ENCODE measurements at places on chromosomes 3 and 15.

DNA sequence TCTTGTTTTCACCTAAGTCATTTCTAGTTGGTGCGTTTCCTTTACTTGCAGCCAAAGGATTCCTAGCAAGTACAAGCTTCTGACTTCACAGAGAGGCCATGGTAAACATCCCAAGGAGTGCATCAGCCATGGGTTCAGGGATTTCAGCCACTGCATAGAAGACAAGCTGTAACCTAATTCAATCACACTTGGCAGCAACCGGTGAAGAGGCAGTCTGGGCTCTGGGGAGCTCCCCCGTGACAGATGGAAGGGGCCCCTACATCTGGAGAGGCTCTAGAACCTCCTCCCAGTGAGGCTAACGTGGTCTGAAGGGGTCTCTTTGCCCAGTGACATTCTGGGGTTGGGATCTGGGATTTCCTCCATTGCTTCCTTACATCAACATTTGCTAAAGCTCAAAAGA is 8.4 kb upstream of the SNRPA1 start:
- DNase-seq, result no peak

DNA sequence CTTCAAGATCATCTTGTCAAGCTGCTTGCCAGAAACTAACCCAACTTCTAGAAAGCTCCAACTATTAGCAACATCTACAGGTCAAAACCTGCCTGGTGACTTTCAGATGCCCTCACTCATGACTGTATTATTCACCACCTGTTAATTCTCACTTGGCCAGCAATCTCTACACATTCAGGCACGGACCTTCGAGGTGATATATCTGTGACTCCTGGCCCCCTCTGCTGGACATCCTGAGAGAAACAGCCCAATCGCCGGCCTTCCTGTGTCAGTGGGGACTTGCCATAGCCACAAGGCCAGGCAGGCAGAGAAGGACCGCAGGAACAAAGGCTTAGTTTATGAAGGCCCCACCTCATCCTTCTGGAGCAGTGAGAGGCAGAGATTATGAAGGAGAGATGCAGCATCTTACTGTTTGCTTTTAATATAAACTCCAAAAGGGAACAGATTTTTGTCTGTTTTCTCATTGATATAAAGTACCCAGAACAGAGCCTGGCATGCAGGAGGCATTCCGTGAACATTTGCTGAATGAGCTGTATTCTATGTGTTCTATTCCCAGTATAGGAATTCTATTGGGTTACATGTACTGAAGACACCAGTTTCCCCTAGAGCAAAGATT is 24.4 kb upstream of the OCA2 start:
- no peak for DNase-seq

- DNase-seq, result no peak
Measured at GRCh38 chr3:77421916-77422315, 382.0 kb downstream of the ROBO2 start.

GRCh38 chr15:65318870-65319356 is 14.4 kb downstream of the RNU5B-1 start:
- DNase-seq, result peak; percentile 68

GRCh38 chr3:106877627-106878026 is 499.6 kb upstream of the CCDC54 start:
- DNase-seq, result no peak

- no peak for DNase-seq
Measured at GRCh38 chr15:23687143-23687470, at the start of gene NDN. Gene NDN (minus strand): TSS chr15:23687305. CDS start chr15:23687217, 88 bp downstream.

DNA sequence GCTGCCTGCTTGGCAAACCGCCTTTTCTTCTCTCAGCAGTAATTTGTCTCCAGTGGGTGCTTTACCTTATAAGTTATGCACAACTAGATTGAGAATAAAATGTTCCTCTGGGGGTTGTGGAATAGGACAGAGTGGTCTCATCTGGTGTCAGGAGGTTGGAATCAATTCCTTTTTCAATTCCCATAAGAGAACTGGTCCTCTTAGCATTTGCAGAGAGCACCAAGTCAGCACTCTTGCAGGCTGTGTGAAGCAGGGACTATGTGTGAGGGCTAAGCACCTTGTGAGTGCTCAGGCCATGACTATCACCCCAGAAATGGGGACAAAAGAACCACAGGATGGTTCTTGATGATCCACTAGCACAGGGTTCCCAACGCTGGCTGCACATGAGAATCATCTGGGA is 163.6 kb upstream of the UMPS start:
- DNase-seq, result no peak

DNA sequence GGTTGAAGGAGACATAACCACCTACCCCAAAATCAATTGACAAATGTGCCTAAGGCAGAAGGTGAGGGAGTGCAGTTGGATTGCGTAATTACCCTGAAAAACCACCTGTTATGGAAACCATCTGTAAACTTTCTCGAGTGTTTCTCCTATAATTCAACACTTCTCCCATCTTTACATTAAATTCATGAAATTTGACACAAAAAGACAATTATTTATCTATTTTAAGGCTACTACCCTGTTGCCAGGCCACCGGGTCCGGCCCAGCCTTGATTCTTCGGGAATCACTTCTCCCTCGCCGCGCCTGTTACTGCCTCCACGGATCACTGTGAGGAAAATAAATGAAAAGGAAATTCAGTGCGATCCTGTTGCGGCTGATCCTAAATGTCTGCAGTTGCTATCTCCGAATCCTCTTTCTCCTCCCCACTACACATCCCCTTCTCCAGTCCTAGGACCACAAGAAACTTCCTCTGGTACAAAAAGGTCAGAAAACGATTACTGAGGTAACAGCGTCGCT is 646 bp downstream of the IQCB1 start:
- DNase-seq, result no peak

DNA sequence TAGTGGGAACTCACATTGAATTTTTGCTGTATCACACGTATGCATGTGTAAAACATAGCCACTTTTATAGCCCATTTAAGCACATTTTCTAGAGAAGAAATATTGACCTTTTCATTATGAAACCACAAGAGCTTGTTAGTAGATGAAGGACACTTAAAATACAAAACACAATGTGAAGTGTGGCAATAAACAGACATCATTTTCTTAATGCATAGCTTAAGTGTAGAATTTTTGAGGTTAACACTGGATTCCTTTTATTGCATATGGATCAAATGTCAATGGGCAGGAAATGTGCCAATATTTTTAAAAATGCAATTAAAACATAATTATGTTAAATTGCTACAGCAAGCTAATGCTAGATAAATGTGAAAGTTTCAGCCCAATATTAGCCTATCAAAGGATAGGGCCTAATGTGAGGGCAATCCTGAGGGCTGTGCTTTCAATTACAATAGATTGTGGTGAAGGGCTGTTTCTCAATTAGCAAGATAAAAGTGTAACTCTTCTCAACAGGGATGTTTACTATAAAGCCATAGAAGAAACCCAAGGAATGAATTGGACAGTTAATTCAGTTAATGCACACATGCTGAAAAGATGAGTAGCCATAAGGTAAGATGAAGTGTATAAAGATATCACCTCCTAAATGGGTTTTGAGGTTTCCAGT is 489.0 kb upstream of the CDIN1 start:
- no peak for DNase-seq
